Stimulated activated CD8-positive, alpha-beta memory T cell treated with anti-CD3 and anti-CD28 coated beads, Interleukin-4, amount 100 ng/mL, for 4 hours (primary cell): ENCODE measurements at places on chromosomes 2 and 18.

- DNase-seq = no peak
Observed at GRCh38 chr2:147006736-147007141, 838.1 kb upstream of the ACVR2A start.

GRCh38 chr2:134357814-134358213 lies 103.9 kb downstream of the MGAT5 start:
- DNase-seq = no peak

DNA sequence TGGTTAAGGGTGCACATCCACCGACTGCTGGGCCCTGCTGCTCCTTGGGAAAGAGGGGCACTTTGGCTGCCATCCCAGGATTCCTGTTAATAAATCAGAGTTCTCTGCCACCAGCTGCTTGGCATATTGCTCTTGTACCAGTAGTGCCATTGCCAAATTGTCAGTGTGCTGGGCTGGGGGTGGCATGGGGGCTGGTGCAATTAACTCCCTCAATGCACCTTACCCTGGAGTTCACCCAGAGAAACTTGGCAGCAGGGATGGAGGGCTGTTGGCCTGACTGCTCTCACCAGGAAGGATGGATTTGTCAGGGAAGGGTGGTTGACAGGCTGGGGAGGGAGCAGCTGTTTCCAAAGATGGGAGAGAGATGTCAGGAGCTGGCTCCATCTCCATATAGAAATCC lies 94.6 kb upstream of the SKOR2 start:
- no peak for DNase-seq

DNA sequence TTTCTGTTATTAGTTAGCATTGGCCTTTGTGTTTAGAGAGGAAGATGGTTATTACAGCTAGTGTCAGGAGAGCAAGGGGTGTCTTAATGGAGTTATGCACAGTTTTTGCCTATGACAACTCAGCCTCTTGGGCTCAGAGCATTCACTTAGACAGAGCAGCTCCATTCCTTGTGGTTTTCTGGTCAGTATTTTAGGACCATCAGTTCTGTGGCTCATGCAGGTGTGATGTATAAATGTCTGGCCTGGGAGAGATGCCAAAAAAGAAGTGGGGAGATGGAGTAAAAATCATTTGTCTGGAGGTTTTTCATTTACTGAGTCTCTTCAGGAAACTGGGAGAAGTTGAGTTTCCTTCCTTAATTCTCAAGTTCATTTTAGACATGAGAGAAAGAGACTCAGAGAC lies 79.7 kb downstream of the PRKCE start:
- no peak for DNase-seq

- DNase-seq = no peak
Observed at GRCh38 chr2:197182668-197183067, 127.9 kb downstream of the ANKRD44 start.

DNA sequence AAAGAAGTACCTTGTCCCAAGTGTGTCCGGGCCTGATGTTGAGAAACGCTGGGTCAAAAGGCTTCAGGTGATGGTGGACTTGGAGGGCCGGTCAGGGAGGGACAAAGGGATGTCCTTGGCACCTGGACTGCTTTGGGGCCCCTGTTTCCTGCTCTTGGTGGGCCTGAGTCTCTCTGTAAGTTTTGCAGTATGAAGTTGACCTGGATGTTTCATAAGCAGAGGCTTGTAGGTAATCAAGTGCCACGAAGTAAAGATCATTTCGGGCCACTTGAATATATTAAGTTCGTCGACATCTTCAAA lies 29.4 kb downstream of the ASAP2 start:
- DNase-seq = no peak

DNA sequence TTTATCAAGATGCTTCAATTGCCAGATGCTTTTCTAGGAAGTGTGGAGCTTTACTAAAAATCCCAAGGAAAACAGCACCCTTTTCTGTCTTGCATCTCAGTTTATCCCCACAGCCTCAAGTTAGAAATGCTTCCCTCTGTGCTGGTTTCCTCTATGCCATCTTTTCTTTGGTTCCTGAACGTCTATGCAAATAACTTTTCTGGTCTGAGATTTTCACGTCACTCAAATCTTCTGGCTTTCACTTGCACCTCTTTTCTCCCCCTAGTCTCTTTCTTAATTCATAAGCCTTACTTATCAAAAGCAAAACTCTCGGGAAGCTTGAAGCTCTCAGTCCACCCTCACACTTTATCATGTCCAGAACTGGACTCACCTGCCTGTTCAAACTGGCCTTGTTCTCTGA lies 33.9 kb downstream of the ARHGAP25 start:
- no peak for DNase-seq

DNA sequence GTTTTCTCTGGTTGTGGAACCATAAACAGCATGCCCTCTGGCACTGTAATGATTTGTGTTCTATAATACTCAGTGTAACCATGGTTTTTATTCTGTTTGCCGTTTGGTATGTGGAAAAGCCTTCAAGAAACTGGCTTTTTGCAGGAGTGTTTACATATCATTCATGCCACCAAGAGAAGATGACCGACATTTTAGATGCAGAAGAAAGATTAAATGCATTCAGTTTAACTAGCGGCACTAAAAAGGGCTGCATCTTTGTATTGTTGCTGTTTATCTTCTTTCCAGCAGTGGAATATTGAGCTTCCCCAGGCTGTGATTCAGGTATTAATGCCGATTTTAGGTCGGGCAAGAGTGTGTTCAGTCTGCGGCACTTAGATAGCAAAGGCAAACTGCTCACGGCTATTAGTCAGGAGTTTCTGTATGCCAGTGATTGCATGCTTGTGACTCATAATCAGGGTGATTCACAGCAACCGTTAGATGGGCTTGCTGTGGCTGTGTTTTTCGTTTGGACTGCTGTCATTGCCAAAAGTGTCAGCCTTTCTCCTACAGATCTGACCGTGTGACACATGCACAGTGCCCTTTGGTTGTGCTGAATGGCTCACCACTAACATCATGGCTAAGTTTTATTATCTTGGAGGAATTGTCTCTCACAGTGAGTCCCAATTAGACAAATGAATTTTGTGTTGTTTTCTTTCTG lies 479.7 kb downstream of the PARD3B start:
- DNase-seq = no peak

DNA sequence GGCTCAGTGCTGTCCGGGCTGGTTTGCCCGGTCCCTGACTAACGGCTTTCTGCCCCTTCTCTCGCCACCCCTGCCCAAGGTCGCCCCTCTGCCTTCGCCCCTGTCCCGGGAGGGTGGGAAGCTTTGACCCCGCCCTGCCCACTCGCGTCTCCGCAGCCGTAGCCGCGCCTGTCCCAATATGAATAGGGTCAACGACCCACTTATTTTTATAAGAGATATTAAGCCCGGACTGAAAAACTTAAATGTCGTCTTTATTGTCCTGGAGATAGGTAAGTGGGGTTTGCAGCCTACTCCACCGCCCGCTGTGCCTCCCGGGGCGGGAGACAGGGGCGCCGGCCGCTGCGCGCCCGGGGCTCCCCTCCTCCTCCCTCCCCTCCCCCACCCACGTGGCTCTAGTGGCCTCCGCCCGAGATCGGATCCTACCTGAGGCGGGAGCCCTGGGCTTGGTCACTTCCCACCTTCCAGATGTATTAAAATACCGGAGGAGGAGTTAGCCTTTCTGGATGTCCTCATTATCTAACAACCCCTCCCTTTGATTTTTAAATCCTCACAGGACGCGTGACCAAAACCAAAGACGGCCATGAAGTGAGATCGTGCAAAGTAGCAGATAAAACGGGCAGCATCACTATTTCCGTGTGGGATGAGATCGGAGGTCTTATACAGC lies 633 bp downstream of the NABP1 start:
- peak; percentile 38 for DNase-seq

- DNase-seq = no peak
Observed at GRCh38 chr2:31066551-31066950, 71.7 kb downstream of the GALNT14 start.
